Stimulated activated CD4-positive, alpha-beta T cell treated with anti-CD3 and anti-CD28 coated beads, Interleukin-12 subunit alpha, Interleukin-12 subunit beta, amount 100 ng/mL, for 24 hours (primary cell): ENCODE measurements at places on chromosomes 11 and 22.

GRCh38 chr22:49008682-49009235 is 818.9 kb downstream of the BRD1 start:
- DNase-seq = no peak

DNA sequence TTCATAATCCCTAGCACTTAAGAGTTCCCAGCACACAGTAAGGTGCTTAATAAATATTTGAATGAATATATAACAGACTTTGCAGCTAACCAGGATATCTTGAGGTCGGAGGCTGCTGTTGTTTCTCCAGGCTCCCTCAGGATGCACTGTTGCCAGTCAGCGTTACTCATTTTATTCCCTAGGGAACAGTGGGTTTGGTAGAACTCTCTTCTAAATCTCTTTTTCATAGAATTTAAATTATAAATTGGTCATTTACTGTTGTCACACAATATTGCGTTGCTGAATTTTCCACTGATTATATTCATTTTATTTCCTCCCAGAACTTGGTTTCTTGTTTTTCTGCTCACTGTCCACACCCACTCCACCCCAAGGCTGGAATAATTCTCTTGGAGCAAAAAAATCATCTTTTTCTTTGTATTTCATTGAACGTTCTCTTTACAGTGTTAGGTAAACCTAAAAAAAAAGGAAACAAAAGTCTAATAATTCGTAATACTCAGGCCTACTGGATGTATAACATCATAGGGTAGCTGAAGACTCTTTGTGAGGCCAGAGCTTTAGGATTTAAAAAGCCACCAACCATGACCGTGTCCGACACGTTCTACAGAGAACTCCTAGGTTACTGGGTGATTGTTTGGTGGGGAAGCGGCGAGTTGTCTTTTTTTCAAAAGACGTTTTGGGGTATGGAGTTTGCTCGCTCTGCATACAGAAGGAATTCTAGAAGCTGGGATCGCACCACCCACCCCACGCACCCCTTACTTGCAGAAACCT is 766 bp upstream of the CAPRIN1 start:
- DNase-seq = no peak

DNA sequence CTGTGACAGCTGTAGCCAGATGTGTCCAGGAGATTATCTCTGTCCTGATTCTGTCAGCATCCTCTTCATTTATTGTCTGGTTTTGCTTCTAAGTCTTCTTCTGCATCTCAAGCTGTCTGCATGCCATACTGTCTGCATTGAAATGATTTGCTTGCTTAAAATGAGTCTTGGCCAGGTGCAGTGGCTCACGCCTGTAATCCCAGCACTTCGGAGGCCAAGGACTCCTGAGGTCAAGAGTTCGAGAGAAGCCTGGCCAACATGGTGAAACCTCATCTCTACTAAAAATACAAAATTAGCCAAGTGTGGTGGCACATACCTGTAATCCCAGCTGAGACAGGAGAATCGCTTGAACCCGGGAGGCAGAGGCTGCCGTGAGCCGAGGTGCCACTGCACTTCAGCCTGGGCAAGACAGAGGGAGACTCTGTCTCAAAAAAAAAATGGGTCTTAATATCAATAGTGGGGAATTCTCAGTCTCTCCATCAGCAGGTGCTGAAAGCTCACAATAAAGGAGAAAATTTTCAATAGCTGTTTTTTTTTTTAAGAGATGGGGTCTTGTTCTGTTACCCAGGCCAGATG is 39.2 kb upstream of the AMPD3 start:
- no peak for DNase-seq

DNA sequence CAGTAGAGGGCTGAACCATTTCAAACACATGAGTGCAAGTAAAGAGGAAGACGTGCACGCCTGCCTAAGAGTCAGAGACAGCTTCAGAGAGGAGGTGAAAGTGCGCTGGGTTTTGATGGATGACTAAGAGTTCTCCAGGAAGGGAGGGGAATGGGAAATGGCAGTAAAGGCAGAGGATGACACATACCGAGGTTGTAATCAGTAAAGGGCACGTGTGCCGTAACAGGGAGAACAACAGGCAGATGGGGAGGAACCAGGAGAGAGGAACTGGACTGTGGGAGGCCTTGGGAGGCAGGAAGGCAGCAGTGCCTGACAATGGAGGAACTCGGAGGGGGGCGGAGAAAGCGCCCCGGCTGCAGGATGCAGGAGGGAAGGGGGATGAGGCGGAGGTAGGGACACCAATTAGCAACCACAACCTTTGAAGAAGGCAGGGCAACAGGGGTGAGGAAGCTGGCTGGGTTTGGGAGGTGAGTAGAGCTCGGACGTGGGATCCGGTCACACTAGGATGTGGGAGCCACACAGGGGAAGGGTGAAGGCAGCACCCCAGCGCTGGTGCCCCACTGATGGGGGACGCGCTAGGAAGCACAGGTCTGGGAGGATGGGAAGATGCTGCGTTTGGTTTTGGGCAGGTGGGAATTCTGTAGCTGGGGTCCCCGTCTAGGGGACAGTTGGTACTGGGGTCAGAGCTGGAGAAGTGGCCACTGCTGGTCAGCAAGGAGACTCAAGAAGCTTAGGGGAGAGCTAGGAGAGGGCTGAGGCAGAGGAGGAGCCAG is 67.4 kb downstream of the SCUBE1 start:
- no peak for DNase-seq

DNA sequence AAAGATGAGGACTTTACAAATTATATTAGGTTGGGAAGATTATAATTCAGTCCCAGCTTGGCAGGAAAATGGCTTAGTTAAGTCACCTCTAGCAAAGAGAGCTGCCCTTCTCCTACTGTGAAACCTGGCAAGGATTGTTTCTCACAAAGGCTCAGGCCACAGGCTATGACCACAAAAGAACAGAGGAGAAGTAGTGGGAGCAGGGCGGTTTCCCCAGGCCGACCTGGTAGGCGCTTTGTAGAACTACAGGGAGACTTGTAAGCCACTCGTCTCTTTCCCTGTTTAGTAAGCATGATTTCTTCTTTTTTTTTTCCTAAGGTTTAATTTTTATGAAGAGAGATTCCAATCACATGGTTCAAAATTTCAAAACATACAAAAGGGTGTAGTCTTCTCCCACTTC is 4.6 kb downstream of the SNAP29 start:
- no peak for DNase-seq

GRCh38 chr11:11545285-11546275 is 76.2 kb downstream of the GALNT18 start:
- DNase-seq = no peak

DNA sequence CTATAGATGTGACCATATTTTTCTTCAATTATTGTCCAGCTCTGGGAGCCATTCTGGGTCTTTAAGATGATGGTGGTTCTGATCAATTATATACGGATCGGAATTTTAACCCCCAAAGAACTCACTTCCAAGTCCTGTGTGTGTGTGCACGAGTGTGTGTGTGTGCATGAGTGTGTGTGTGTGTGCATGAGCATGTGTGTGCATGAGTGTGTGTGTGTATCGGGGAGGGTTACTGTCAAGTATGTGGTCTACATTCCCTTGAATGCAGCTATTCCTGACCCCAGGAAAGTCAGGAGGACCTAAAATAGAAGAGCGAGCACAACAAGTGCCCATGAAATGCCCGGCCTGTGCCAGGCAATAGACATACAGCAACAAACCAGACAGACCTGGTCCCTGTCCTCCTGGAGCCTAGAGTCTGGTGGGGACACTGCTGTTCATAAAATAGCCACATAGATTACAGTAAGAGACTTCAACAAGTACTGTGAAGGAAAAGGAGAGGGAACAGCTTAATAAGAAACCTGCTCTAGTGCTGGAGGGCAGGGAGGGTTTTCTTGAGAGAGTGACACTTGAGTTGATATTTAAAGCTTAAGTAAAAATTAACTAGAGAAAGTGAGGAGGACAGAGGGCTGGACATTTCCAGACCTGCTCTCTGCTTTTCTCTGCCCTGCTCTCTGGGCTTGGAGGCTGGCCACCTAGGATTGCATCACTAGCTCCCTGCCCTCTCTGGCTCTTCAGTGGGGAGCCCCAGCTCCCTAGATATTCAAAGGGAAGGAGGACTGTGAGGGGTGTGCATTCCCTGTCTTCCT is 66.1 kb upstream of the SPON1 start:
- DNase-seq = no peak

DNA sequence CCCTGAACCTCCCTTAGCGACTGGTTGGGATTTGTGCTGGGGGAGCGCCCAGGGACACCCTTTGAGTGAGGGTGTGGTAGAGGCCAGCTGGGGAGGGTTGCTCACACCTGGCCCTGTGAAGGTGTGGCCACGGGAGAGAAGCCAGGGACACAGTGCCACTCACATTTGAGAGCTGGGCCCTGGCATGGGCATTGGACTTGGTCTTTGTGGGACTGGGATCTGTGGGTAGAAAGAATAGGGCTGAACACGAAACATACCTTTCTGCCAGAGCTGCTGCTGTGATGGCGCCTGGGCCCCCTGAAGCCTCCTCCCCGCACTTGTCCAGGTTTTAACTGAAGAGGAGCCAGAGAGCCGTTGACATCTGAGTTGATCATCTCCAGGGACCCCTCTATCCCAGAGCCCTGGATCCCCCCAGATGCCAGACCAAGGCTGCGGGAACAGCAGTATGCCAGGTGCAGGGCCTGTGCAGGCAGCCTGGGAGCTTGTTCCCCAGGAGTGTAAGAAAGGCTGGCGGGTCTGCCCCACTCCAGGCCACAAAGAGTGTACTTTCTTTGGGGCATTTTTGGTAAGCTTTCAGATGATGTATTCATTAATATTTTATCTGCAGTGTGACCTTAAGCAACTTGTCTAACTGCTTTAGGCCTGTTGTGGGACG is 284.1 kb downstream of the TBC1D22A start:
- DNase-seq = no peak

- DNase-seq = no peak
Measured at GRCh38 chr11:56905936-56906335, 82.8 kb upstream of the OR5AK2 start.

GRCh38 chr11:119223856-119224255 is 17.7 kb downstream of the CBL start:
- no peak for DNase-seq

DNA sequence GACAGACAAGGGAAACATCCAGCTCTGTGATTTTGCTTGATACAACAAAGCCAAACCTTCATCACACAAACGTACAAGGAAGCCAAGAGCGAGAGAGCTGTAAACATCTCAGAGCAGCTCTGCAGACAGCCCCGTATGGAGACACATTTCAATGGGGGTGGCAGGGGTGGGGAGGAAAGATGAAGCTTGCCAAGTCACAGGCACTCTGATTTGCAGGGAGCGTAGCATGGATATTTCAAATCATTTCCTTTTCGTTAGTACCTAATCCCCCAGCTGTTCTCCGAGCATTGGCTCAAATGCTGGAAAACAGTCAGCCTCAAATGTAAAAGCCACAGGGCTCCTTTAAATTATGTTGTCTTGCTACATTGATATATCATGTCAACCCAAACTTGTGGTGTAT is 458.9 kb upstream of the CADM1 start:
- no peak for DNase-seq

- no peak for DNase-seq
Measured at GRCh38 chr11:16781936-16782919, 43.8 kb downstream of the C11orf58 start.

DNA sequence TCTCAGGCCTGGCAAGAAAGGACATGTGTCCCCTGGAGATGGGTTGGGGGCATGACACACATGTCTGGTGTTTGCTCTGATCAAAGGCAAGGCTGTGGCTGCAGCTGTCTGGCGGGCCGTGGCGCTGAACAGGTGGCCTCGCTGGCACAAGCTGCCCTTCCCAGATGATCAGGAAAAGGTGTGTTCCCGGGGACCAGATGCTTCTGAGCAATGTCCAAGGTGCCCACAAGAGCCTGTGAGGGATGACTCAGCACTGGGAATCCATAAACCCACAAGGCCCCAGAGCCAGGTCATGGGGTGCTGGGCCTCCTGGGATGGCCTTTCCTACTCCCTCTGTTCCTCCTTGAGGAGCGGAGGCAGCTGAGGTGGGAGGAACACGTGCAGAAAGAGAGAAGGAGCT is 9.7 kb upstream of the LRP5 start:
- no peak for DNase-seq

- no peak for DNase-seq
Measured at GRCh38 chr11:102912482-102912830, 37.7 kb upstream of the MMP12 start.
